PC-9 (cell line): ENCODE measurements at places on chromosomes 2 and 18. TPM values are rescaled to one million over a fixed set of nuclear protein-coding genes. Genes with fewer than 3 reads are reported as not detected.

SP9 gene
- not detected in 2 replicates for total RNA-seq

SGO2 gene
- total RNA-seq, result 17.8 and 25.0 TPM in 2 replicates

CROCC2 gene
- total RNA-seq, result not detected in 2 replicates

PLGLB1 gene
- 2.7 and 5.7 TPM in 2 replicates for total RNA-seq

REG1B gene
- not detected in 2 replicates for total RNA-seq
